ENCODE measurements at places on chromosomes 12 and 14.

DNA sequence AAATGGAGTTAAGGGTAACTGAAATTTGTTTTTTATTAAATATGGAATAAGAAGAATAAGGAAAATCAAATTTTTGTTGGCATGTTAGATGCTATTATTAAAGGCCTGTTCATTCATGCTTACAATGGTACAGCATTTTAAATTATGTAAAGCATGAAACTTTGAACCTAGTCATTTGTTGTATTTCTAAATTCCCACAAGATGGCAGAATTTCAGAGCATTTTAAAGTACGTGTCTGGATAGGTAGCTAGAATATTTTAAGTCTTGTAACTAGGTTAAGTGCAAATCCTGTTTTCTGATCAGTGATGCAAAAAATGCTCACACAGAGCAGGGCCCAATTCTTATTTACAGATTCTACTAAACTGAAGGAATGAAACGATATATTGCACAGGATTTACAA lies 585.6 kb upstream of the MIS18BP1 start:
- peak; percentile 13 for DNase-seq

GRCh38 chr14:32623300-32624093 lies 294.4 kb downstream of the AKAP6 start:
- DNase-seq: no peak

GRCh38 chr12:107337346-107338095 lies 244.2 kb upstream of the CRY1 start:
- no peak for DNase-seq

DNA sequence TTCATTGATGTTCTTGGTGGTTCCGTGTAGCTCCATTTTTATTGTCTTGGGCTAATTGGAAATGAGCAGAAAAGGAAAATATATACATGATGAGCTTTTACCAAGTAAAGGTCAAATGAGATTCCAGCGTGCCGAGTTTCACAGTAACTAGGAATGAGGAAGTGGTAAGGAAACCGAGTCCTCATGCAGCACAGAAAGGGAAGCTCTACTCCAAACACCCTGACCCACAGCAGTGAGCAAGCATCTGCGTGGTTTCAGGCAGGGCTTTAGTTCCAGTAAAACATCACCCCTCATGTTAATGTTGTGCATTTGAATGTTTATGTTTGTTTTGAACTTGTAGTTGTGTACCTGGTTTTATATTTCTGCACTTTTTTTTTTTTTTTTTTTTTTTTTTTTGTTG lies 208.0 kb downstream of the SLC41A2 start:
- DNase-seq: peak; percentile 24

- no peak for DNase-seq
Observed at GRCh38 chr12:95736631-95737030, 53.9 kb downstream of the NTN4 start.

GRCh38 chr14:61894452-61895077 lies 132.3 kb downstream of the SNAPC1 start:
- peak; percentile 73 for DNase-seq

All from umbilical cord (tissue), 2 donors.